Trophoblast cell (in vitro differentiated cells and primary cell): ENCODE measurements at places on chromosomes 6 and 20.

- DNase-seq = no peak
Measured at GRCh38 chr20:19181552-19181951, 30.9 kb upstream of the SLC24A3 start.

- peak; percentile 52 for DNase-seq
Measured at GRCh38 chr6:107290491-107290890, 168.9 kb downstream of the PDSS2 start.

DNA sequence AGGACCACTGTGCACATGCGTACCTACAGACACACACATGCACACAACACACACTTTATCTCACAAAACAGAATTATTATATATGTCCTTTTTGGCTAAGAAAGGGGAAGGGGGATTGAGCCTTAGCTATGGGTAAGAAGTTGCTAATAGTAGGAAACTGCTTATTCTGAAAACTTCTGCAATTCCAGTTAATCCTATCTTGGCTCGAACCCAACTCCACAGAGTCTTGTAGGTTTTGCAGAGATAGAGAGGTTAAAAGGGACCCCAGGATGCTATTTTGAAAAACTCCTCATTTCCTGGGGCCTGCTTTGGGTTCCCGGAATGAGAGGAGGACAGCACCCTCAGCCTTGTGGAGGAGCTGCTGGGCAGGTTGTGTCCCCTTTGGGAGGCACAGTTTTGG lies 233.8 kb downstream of the CLIC5 start:
- DNase-seq = no peak

- no peak for DNase-seq
Measured at GRCh38 chr20:57391439-57392301, 474 bp downstream of the RBM38 start.

GRCh38 chr20:58073945-58074856 lies 154.3 kb downstream of the ANKRD60 start:
- no peak for DNase-seq

DNA sequence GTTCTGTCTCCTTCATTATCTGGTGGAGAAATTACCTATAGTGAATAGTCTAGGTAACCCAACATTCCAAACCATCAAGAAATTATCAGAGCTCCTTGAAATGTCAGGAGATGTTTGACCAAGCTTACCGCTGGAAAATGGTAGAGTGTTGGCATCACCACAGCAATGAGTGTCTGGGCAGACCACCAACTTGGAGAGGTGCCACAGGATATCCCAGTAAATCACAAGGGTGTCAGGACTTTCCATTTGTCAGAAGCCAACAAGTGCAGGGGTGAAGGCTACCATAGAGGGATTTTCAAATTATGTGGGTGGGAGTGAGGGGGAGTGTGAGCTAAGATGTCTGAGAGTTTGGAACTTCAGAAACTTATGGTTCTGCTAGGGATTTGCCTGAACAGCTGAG lies 73.2 kb downstream of the VGLL2 start:
- DNase-seq = no peak

DNA sequence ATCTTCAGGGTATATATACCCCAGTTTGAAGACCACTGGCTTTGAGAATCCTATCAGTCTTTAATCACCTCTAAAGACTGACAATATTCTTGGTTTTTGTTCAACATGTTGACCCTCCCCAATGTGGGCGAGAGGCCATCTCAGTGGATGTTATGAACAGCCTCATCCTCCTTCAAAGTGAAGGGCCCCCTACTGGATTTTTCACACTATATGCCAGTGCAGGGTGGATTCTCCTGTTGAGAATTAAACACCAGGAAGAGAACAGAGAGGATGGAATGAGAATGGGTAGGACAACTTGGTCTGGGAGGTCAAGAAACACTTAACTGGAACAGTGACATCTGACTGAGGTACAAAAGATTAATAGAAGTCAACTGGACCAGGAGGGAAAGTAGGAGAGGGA lies 327.1 kb downstream of the MAFB start:
- no peak for DNase-seq

- no peak for DNase-seq
Measured at GRCh38 chr6:52201046-52201445, 14.9 kb downstream of the IL17A start.

DNA sequence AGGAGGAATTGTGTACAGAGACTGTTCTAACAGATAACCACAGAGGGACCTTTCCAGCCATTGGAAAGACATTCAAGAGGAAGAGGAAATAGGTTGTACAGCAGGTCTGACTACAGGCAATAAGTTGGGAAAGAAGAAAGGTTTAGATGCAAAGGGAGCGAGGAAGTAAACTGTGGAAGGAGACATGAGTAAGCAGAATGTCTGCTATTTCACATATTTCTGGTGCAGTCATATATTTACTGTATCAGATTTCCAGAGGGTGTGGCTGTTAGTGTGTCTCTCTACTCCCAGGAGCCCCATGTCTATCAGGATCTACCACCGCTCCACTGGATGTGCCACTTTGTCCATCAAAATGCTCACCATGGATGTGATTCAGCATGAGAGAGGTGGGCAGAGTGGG lies 25.9 kb downstream of the MRS2 start:
- DNase-seq = peak; percentile 59

DNA sequence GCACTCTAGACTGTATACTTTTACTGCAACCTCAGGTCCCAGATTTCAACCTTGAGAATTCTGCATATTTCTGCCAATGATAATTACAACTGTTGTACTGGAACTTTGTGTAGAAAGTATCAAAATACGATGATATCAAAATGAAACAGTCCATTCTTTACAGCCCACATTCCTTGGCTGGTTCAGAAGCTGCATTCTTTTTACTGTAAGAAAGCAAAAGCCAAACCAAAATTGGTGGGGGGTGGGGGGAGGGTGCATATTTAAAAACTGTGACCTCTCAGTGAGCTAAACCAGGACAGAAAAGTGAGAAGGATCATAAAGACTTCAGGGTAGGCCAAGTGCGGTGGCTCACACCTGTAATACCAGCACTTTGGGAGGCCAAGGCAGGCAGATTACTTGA lies 41.8 kb upstream of the UBR2 start:
- DNase-seq = no peak

- peak; percentile 13 for DNase-seq
Measured at GRCh38 chr6:33391922-33392594, 435 bp downstream of the KIFC1 start.

DNA sequence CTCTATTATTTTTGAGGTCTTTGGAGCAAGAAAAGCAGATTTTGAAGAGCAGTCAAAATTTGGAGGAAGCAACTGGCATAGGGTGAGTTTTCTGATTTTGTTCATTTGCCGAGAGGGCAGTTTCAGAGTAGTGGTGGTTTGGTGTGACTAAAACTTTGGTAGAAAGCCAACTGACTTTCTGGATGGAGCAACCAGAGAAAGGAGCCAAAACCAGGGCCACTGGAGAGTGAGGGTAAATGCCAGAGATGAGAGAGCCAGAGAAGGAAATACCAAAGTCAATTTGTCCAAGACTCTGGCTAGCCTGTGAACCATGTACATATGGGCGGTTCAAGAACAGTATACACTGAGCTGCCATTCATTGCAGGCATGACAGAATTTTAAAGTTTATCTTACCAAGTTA lies 40.5 kb upstream of the ZBTB24 start:
- no peak for DNase-seq

- DNase-seq = peak; percentile 72
Measured at GRCh38 chr6:132687306-132687705, 26.5 kb downstream of the VNN1 start.

DNA sequence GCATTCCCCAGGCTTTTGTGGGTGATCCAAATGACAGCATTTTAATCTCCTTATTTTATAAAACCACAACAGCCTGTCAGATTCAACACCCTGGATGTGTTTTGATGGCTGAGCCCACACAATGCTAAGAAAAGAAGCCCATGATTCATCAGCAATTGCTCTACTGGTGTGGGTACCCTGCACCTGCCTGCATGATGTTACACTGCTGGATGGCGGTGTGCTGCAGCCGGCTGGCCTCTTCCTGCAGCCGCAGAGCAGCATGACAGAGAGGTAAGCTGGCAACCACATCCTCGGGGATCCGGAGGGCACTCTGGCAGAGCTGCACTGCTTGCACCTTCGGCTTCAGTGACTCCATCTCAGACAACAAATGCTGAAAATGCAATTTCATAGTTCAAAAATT lies 327.5 kb downstream of the SYNE1 start:
- DNase-seq = peak; percentile 93
